ENCODE measurements at places on chromosomes 1 and 21.

- no peak for DNase-seq
Measured at GRCh38 chr1:111821121-111821745, 65.5 kb downstream of the DDX20 start.

GRCh38 chr1:159914252-159915018 is 10.9 kb downstream of the TAGLN2 start:
- DNase-seq, result no peak

DNA sequence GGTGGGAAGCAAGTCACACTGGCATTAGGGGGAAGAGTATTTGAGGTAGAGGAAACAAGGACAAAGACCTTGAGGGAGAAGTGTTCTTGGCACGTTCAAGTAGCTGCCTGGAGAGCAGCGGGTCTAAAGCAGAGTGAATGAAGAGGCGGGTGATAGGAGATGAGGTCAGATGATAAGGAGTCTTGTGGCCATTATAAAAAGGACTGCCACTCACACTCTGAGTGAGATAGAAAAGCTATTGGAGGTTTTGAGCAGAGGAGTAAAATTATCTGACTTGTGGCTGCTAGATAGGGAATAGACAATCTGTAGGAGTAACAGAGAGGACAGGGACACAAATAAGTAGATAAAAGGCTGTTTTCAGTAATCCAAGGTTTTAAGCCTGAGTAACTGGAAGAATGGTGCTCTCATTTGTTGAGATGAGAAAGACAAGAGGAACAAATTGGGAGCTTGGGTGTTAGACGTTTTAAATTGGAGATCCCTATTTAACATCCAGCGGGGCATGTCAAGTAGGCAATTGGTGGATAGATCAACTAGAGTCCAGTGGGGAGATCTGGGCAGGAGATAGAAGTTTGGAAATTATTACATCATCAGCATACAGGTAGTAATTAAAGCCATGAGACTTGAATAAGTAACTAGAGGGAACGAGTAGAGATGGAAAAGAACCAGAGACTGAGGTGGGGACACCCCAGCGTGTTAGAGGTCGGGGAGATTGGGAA is 43.7 kb downstream of the HENMT1 start:
- DNase-seq, result no peak

- DNase-seq, result no peak
Measured at GRCh38 chr1:153260585-153261280, 1.2 kb downstream of the LORICRIN start.

DNA sequence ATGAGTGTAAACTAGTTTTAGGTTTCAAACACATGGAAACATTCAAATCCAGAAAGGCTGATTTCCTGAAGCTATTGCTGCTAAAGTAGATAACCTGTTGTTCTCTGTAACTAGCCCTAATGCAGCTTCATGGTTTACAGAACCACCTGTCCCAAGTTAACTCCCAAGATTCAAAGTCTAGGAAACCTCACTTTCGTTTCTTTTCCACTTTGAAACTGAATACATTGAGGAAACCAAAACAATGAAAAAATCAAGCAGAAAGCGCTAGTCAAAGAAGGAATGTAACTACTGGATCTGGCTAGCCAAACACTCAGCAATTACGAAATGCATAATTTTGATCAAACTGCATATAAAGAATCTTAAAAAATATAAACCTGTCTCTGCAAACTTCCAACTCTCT is 17.8 kb downstream of the SLC16A1 start:
- DNase-seq, result no peak
